Placental epithelial cell (primary cell): ENCODE measurements at places on chromosomes 7 and 10. TPM values are rescaled to one million over a fixed set of nuclear protein-coding genes. Genes with fewer than 3 reads are reported as not detected.

Gene MYO1G
- total RNA-seq = 0.33 and 0.39 TPM in 2 replicates

Gene TEX36
- under 0.01 and 0.54 TPM in 2 replicates for total RNA-seq

Gene ATP6V1F
- total RNA-seq = 78.3 and 111 TPM in 2 replicates

Gene LRRC17
- total RNA-seq = 148 and 183 TPM in 2 replicates

Gene ACHE
- 1.5 and 2.0 TPM in 2 replicates for total RNA-seq

Gene LBX1
- not detected in 2 replicates for total RNA-seq

Gene AKR1D1
- total RNA-seq = not detected in 2 replicates

Gene NAT16
- total RNA-seq = not detected in 2 replicates

Gene PPP1R3C
- 1.1 and 2.0 TPM in 2 replicates for total RNA-seq

Gene TCTN3
- total RNA-seq = 32.6 and 51.1 TPM in 2 replicates

Gene STRIP2
- 1.3 and 1.6 TPM in 2 replicates for total RNA-seq

Gene CTTNBP2
- 0.39 and 0.43 TPM in 2 replicates for total RNA-seq
